NCI-H2081 treated with DMSO at 0.1 percent for 48 hours (cell line): ENCODE measurements at places on chromosomes 13 and 19.

DNA sequence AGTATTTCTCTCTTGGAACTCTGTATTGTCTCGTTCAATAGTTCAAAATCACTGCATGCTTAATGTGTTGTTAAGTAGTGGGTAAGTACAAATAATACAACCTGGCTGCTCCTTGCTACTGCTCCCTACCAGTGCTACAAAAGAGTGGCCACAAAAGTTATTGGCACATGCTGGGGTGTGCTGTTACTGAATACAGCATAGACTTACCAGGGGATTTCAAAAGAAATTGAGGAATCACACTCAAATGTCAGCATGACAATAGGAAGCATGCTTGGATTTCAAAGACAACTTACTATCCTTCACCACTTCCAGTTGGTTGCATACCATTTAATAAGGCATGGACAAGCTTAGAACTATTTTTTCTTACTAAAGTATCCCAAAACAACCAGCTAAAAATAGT, 1041.3 kb upstream of the SPRY2 start:
- DNase-seq, result no peak

GRCh38 chr19:45999653-46000121, 4.4 kb downstream of the CCDC61 start:
- DNase-seq, result no peak

DNA sequence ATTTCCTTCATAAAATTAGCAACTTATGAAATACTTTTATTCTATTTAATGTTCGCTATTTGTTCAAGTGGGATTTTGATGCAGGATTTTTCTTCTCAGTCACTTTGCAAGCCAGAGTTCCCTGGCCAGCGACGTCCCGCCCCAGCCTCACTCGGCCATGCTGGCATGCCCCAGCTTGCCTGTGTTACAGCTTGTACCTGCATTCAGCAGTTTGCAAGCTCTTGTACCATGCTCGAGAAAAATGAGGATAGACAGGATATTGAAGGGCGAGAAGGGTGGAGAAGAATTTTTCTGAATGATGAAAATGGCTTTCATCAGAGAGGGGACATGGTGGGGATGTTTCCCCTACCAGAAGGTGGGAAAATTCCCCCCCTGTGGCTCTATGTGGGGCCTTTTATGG, 2180.2 kb upstream of the PCDH20 start:
- DNase-seq, result no peak

- DNase-seq, result no peak
Observed at GRCh38 chr13:91101381-91101780, 246.1 kb upstream of the MIR17HG start.

GRCh38 chr19:50377517-50377916, 1.3 kb downstream of the NR1H2 start:
- DNase-seq, result no peak

DNA sequence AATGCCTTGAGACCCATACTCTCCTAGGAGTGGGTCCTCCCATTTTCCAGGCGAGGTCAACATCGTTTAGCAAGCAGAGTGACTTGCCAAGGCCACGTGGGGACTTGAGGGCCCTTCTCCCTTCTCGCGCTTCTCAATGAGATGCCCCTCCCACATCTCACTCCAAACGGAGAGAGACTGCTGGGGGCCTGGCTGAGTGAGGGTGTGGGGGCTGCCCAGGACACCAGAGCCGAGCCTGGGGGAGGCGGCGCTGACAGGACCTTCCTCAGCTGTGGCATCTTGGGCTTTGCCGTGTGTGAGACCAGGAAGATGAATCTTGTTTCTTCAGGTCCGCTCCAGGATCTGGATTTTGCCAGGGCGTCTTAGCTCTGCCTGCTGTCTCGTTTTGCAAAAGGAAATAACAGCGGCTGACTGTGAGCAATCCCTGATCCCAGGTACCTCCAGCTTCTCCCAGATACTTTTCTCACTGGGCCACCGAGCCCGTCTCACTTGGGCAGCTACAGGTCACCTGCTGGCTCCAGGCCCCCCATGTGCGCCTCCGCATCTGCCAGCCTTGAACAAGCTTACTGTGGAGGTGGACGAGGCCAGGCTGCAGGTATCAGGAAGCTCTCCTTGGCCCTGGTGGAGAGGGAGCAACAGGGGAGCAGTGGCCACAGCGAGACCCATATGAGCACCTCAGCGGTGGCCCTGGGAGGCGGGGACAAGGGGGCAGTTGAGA, 6.0 kb downstream of the COX6B2 start:
- DNase-seq, result no peak

- DNase-seq, result no peak
Observed at GRCh38 chr13:52053460-52053859, 29.0 kb downstream of the UTP14C start.

DNA sequence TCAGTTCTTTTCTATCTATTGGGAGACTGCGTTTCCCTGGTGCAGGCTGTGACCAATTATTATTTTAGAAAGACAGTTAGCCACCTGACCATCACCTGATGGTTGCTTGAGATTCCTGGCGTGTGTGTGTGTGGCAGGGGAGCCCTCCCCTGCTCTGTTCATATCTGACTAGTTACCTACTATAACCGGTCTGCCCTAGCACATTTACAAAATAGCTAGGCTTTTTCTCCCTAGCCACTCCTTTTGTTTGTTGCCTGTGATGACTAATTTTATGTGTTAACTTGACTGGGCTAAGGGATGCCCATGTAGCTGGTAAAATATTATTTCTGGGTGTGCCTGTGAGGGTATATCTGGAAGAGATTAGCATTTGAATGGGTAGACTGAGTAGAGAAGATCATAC, 76.9 kb downstream of the OLFM4 start:
- no peak for DNase-seq

- DNase-seq, result no peak
Observed at GRCh38 chr19:13018035-13018914, 23.0 kb downstream of the NFIX start.

GRCh38 chr13:106377931-106378662, 157.4 kb downstream of the EFNB2 start:
- no peak for DNase-seq

DNA sequence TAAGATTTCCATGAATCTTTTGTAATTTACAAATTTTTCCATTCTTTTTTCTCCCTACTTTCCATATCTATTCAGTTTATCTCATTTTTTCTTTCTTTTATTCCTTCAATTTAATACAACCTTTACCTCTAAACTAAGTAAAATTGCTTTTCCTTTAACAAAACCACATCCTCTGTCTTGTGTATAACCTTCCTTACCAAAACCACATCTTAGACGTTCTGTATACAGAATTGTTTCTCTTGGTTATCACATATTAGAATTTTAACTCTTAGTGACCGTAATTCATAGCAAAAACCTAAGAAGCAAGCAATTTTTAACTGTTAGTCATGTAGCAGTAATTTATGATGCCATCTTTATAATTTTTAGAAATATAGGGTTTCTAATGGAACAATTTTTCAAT, 15.0 kb downstream of the PPP5C start:
- DNase-seq, result no peak

GRCh38 chr13:111644750-111645149, 324.3 kb downstream of the TEX29 start:
- DNase-seq, result no peak

- no peak for DNase-seq
Observed at GRCh38 chr13:23322353-23323336, 110.9 kb downstream of the SACS start.

DNA sequence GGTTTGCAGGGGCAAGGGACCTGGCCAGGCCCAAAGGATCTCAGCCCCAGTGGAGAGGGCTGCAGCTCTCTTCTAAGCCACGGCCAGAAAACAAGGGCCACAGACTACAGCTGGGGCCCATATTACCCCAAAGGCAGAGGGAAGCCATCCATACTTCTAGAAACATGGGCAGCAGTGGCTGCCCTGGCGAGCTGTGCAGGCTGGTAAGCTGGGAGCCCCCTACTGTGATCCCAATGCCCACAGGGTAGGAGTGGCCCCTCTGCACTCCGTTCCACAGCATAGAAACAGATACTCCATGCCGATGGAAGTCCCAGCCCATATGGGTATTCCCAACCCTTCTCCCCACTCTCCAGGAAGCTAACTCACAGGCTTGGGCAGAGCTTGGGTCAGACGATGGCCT, 25.1 kb downstream of the VSTM2B start:
- DNase-seq, result no peak

- no peak for DNase-seq
Observed at GRCh38 chr13:88656751-88657150, 985.6 kb downstream of the SLITRK5 start.

DNA sequence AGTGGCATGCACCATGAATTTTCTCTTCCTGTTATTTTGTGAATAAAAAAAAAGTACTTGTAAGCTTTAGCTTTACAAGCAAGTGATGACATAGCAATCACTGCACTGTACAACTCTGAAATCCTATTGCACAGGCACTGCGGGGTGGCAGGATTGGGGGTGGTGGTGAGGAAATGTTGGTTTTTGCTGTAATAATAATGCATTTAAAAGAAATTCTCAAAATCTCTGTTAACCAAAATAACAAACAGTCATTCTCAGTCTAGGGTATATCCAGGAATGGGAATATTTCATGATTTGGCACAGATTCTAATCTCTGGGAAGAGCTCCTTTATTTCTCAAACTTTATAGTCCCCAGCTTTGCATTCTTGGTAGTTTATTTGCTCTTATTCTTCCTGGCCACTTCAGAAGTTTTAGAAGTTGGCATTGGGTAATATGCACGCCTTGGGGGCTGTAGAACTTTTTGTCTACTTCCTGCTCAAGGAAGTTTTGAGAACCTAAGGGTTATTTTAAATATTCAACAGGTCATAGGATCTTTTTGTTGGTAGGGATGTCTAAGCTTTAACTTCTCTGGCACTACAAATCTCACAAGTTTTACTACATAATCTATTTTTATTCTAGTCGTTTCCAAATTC, 353.0 kb upstream of the KLF12 start:
- no peak for DNase-seq

DNA sequence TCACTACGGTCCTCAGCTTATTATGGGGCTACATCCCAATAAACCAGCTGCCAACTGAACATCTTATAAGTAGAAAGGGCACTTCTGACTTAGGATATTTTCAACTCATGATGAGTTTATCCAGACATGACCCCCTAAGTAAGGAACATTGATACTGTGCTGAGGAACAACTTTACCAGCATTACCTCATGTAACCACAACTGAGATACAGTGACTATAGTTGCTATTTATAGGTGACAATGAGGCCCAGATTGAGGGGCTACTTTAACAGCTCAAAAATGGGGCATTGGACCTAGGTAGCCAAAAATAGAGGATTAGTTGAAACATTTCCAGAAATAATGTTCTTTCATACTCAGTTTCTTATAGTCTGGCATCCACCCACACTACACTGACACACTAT, 26.8 kb downstream of the SKA3 start:
- no peak for DNase-seq

GRCh38 chr13:103351035-103351828, 285.0 kb upstream of the SLC10A2 start:
- no peak for DNase-seq

DNA sequence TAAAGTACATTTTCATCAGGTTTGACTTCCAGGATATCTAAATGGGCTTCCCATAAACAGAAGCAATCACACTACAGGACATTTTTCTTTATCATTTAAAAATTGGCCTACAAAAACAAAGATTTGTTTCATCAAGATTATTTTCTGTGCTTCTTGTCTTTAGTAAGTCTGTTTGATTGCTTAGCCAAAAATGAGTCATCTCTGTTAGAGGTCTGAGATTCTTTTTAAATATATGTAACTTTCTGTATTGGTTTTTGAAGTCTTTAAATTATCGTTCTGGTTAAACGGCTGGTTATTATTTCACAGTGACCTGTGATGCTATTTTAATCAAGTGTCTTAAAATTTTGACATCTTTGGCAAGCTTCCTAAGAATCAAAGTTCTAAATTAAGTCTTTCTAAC, 62.7 kb downstream of the SLITRK1 start:
- DNase-seq, result no peak

GRCh38 chr13:40168425-40169166, 497.8 kb downstream of the FOXO1 start:
- no peak for DNase-seq

DNA sequence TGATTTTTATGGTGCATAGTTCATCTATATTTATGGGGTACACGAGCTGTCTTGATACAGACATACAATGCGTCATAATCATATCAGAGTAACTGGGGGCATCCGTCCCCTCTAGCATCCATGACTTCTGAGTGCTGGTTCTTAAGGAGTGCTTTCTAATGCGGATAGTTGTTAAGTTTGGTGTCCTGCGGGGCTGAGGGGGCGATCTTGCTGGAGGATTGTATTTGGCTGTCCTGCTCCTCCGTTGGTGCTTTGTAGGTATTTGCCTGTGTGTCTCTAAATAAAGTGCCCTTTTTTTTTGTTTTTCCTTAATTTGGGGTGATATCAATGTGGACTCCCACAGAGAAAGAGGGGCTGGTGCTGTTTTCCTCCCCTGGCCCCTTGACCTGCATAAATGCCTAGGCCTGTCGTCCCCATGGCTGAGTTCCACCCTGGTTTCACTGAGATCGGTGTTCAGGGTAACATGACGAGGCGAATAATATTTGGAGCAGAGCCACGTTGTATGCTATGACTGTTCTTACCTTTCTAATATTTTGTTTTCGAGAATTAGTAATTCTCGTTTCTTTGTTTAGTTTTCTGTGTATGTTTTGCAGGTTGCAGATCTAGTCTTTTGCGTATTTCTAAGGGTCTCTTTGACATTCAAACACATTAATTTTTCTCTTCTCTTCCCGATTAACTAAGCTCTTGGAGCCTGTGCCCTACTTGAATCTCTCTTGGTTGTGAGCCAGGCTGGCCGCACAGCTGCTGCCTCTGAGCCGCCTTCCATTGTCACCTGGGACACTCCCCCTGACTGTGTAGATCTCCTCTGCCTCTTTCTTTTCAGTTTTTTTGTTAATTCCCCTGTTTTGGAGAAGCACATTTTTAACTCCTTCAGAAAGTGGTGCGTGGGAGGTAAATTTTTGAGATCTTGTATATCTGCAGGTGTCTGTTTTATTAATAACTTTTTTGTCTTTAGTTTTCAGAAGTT, 100.3 kb downstream of the ARHGEF7 start:
- no peak for DNase-seq

DNA sequence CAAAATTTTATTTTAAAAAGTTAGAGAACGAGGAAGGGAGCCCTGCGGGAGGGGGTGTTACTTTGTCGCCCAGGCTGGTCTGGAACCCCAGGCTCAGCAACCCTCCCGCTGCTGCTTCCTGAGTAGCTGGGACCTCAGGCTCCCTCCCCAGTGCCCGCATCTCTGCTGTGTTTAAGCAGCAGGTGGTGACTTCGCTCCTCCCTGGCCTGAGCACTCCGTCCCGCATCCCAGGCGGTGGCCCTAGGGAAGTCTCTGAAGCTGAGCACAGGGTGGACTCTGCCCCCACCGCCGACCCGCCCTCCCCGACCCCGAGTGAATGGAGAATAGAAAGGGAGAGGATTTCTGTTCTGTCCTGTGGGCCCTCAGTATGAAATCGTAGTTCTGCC, 30.5 kb downstream of the ZNF701 start:
- DNase-seq, result no peak

GRCh38 chr19:15138427-15138826, 31.2 kb downstream of the SYDE1 start:
- DNase-seq, result no peak

GRCh38 chr13:26549713-26550112, 7.8 kb upstream of the WASF3 start:
- DNase-seq, result no peak

GRCh38 chr19:55654323-55654867, 440 bp upstream of the U2AF2 start:
- DNase-seq, result peak; percentile 97
